Esophagus muscularis mucosa (tissue), 4 donors: ENCODE measurements at places on chromosomes 2 and 18. TPM values are rescaled to one million over a fixed set of nuclear protein-coding genes. Genes with fewer than 3 reads are reported as not detected.

- no peak overlapping the region for H3K4me3 ChIP-seq
- no peak overlapping the region for H3K27ac ChIP-seq
- DNase-seq: no peak
- H3K36me3 ChIP-seq: no peaks in the 10 kb centered on the region
Observed at GRCh38 chr18:12891561-12891960, 7.5 kb upstream of the PTPN2 start.

GRCh38 chr2:219538956-219539788 is 4.4 kb downstream of the CHPF start:
- H3K4me1 ChIP-seq: peaks cover 30% of the 10 kb centered on the region
- DNase-seq: no peak
- H3K4me3 ChIP-seq: no peak overlapping the region

DNA sequence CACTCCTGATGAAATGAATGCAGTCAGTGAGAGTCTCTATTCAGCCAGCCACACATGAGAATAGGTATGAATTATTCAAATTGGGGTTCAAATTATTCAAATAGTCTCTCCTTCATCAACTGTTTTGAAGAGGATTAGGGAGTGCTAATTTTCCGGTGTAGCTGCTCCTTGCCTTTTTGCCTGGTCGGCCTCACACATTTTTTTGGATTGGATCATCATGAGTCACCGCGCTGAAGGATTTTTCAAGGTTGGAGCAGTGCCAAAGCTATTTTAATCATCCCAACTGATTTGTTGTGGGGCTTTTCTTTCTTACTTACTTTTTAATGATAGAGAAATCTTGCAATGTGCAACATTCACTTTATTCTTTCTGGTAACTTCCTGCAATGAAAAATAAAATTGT is 2.4 kb upstream of the DTNA start:
- peak overlapping the region; percentile 84 for H3K27ac ChIP-seq
- no peak for DNase-seq
- no peaks in the 10 kb centered on the region for H3K27me3 ChIP-seq
- H3K4me1 ChIP-seq: peaks cover 59% of the 10 kb centered on the region
- peak overlapping the region; percentile 10 for H3K4me3 ChIP-seq

- H3K4me3 ChIP-seq: peak overlapping the region; percentile 28
- no peak for DNase-seq
- H3K36me3 ChIP-seq: no peaks in the 10 kb centered on the region
- H3K27me3 ChIP-seq: no peaks in the 10 kb centered on the region
Observed at GRCh38 chr2:219405451-219405850, 12.7 kb upstream of the DES start.

GRCh38 chr2:236731767-236732580 is 162.3 kb downstream of the ACKR3 start:
- H3K36me3 ChIP-seq: no peaks in the 10 kb centered on the region
- H3K27me3 ChIP-seq: no peaks in the 10 kb centered on the region
- peaks cover 13% of the 10 kb centered on the region for H3K4me1 ChIP-seq

Gene ZBTB7C
- 7.3 TPM for total RNA-seq

DNA sequence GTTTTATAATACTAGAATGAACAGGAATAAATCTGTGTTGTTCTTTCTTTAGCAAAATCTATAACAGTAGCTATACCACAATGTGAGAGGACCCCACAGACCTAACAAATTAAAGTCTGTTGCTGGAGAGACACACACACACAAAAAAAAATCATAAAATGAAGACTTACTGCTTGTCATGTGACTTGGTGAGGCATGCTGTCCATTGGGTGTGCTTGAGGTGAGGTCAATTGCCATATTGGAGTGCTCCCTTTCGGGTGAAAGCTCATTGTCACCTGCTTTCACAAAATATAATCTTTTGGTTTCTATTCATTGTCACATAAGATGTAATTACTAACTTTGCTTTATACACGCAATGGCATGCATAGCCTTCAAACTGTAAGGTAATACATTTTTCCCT is 3.9 kb downstream of the IKZF2 start:
- H3K36me3 ChIP-seq: no peaks in the 10 kb centered on the region
- H3K4me3 ChIP-seq: no peak overlapping the region
- no peaks in the 10 kb centered on the region for H3K27me3 ChIP-seq
- no peak overlapping the region for H3K27ac ChIP-seq
- peaks cover 29% of the 10 kb centered on the region for H3K4me1 ChIP-seq

DNA sequence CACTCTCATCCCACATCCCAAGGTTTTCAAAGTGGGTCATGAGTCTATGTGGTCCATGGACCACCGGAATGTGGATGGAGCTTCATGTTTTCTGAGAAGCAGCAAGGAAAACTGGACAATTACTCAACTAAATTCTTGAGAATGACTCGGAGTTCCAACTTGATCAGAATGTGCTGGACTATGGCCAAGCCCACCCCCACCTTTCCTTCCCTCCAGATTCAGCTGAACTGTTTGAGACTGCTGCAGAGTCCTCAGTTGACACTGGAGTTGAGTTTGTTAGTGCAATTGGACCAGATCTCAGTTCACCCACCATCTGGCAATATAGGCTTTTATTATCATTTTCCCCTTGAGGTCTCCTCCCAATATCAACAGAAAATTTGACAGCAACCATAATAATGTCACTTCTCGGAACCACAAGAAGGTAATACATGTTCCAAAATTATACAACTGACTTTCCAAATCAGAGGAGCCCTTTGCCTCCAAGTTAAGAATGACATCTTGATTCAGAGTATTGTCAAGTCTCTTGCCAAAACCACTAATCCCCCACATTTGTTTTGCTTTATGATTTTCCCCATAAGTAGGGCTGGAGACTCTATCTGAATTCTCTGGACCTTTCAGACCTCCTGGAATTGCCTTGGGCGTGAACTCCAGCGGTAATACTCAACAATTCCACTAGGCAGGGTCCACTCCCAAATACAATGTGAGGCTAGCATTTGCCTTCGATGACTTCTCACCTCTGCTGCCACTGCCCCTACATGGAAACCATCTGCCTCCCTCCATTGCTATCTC is 8.8 kb downstream of the COL4A4 start:
- peaks cover 12% of the 10 kb centered on the region for H3K27me3 ChIP-seq
- H3K27ac ChIP-seq: no peak overlapping the region
- no peaks in the 10 kb centered on the region for H3K36me3 ChIP-seq
- H3K4me1 ChIP-seq: no peaks in the 10 kb centered on the region
